Activated CD4-positive, alpha-beta T cell treated with anti-CD3 and anti-CD28 coated beads, Interleukin-2, amount 10 ng/mL, durations not matched to agents 7 days and 5 days (primary cell): ENCODE measurements at places on chromosomes 12 and 14. TPM values are rescaled to one million over a fixed set of nuclear protein-coding genes. Genes with fewer than 3 reads are reported as not detected.

DNA sequence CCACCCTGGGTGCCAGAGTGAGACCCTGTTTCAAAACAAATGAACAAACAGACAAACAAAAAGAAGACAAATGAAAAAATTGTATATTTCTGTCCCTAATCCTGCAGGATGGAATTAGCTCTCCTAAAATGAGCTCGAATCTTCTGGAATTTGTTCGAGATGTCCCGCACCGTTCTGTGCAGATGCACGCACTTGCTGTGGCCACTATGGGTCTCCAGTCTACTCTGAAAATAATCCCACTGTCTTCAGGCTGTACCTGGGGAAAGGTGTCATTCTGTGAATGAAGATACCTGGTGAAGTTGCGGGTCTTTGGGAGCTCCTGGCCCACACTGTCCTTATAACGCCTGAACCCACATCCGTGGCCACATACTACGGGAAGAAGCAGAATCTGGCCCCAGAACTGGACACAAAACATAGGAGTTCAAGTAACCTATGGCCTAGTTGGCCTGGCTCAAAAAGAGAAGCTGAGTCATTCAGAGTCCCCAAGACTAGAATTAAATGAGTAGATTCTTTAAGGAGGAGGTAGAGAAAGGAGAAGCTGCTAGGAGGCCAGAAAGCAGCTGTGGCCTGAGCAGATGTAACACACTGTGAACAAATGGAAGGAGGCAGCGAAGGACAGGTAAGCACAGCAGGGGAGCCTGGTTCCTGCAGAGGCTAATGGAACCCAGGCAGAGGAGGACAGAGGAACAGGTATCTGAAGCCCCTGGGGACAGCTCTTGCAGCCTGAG is 108.6 kb downstream of the FOXN3 start:
- H3K36me3 ChIP-seq: peaks cover 15% of the 10 kb centered on the region
- no peak for DNase-seq
- peaks cover 21% of the 10 kb centered on the region for H3K4me1 ChIP-seq
- H3K27ac ChIP-seq: no peak overlapping the region
- no peak overlapping the region for H3K4me3 ChIP-seq
- H3K27me3 ChIP-seq: no peaks in the 10 kb centered on the region

DNA sequence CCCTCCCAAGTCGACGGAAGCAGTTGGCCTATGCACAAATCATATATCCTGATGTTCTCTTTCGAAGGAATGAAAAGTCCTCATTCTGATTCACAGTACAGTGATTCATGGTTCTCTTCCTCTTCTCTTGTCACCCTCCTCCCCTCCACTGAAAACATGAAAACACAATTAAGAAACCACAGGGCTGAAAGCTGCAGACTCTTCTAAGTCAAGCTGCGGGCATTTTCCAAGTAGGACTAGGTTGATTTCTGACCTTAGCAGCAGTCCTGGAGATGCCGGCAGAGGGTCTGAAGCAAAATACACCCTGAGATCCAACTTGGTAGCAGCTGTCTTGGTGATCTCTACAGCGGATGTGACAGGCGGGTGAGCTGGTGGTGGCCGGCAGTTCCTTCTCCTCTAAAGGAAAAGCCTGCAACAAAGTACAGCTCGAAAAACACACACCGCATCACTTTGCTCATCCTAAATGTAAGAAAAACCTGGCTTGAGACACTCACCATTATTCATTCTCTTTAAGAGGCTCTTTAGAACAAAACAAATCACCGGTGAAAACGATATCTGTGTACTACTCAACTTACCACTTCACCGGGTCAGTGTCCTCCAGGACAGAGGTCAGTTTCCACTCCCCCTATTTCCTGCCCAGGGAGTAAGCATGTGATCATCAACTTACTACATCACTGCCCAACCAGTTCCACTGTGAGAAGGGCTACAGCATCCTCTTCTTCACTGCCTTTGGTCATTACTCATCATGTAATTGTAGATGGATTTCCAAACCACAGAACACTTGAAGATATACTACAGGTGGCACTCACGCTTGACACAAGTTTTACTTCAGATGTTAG is 6.0 kb downstream of the TMCC3 start:
- H3K4me1 ChIP-seq: peaks cover 39% of the 10 kb centered on the region
- H3K27ac ChIP-seq: peak overlapping the region; percentile 65
- DNase-seq: peak; percentile 12
- H3K4me3 ChIP-seq: peak overlapping the region; percentile 26

DNA sequence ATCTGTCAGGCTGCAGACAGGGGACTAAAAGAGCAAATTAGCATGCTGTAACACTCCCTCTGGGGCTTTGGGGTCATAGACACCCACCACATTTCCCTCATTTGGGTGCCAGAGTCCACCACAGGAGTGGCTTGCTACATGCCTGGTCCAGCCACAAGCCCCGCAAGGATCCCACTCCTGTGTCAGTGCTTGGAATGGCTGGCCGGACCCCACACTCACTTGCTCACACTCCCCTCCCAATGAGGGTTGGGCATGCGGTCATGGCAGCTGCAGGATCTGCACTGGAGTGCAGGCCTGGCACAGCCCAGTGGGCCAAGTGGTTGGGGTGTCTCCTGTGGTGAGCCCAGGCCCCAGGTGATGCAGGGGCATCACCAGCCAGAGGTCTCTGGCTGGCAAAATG is 59.9 kb downstream of the TSPAN19 start:
- no peaks in the 10 kb centered on the region for H3K4me1 ChIP-seq
- DNase-seq: no peak
- no peak overlapping the region for H3K4me3 ChIP-seq
- no peaks in the 10 kb centered on the region for H3K36me3 ChIP-seq

Gene LGR5
- total RNA-seq: not detected

- no peaks in the 10 kb centered on the region for H3K27me3 ChIP-seq
- H3K4me3 ChIP-seq: no peak overlapping the region
- no peaks in the 10 kb centered on the region for H3K4me1 ChIP-seq
Measured at GRCh38 chr14:29355331-29355730, 572.3 kb downstream of the PRKD1 start.

DNA sequence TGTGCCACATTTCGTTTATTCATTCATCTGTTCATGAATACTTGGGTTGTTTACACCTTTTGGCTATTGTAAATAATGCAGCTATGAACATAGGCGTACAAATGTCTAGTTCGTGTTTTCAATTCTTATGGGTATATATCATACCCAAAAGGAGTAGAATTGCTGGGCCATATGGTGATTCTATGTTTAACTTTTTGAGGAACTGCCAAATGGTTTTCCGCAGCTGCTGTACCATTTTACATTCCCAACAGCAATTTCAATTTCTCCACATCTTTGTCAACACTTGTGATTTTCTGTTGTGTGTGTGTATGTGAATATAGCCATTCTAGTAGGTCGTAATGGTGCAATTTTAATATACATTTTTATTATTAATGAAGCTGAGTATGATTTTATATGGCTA is 326.2 kb downstream of the ETNK1 start:
- H3K4me1 ChIP-seq: no peaks in the 10 kb centered on the region
- no peaks in the 10 kb centered on the region for H3K27me3 ChIP-seq
- H3K27ac ChIP-seq: no peak overlapping the region

GRCh38 chr14:76926521-76927251 is 100.5 kb downstream of the LRRC74A start:
- H3K36me3 ChIP-seq: no peaks in the 10 kb centered on the region
- DNase-seq: peak; percentile 88
- H3K4me3 ChIP-seq: peak overlapping the region; percentile 54

Gene CNPY2
- 96.2 TPM for total RNA-seq

DNA sequence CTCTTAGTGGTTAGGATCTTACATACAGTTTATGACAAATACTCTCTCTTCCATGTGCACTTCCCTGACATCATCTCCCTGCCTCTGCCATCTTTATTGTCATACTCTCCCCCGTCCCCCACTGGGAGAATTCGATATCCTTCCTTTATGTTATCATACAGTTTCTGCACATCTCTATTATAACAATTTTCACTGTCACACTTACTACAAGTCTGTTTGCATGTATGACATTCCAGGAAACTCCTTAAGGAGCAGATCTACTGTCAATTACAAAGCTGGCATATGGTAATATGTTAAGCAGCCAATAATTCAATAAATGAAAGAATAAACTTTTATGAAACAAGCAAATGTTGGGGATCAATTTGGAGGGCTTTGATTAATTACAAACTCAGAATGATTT is 91.1 kb downstream of the KCNH5 start:
- H3K4me3 ChIP-seq: no peak overlapping the region
- no peak overlapping the region for H3K27ac ChIP-seq
- H3K36me3 ChIP-seq: no peaks in the 10 kb centered on the region

- H3K27ac ChIP-seq: no peak overlapping the region
- DNase-seq: no peak
- peaks cover 32% of the 10 kb centered on the region for H3K4me1 ChIP-seq
- peaks cover 67% of the 10 kb centered on the region for H3K36me3 ChIP-seq
- H3K4me3 ChIP-seq: no peak overlapping the region
- H3K27me3 ChIP-seq: no peaks in the 10 kb centered on the region
Measured at GRCh38 chr12:124470139-124470538, 97.3 kb downstream of the NCOR2 start.

DNA sequence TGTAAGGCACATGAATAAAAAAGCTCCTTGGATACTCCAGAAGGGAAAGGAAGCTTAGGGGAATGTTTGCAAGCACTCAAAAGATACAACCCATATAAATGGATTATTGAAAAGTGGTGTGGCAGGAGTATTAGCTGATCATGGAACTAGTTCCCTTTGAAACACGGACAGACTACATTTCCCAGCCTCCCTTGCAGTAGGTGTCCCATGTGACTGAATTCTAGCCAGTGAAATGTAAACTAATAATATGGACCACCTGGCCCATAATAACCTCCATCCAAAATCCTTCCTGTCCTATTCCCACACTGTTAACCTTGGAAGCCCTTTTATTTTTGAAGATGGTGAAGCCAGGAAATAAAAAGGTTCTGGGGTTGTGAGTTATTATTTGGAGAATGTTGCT is 242.3 kb downstream of the SUDS3 start:
- no peak overlapping the region for H3K4me3 ChIP-seq
- H3K36me3 ChIP-seq: no peaks in the 10 kb centered on the region
- no peaks in the 10 kb centered on the region for H3K27me3 ChIP-seq
- no peaks in the 10 kb centered on the region for H3K4me1 ChIP-seq
- DNase-seq: no peak

Gene UBR7
- 45.8 TPM for total RNA-seq

- H3K27ac ChIP-seq: no peak overlapping the region
- no peak for DNase-seq
- peaks cover 39% of the 10 kb centered on the region for H3K36me3 ChIP-seq
- no peak overlapping the region for H3K4me3 ChIP-seq
Measured at GRCh38 chr12:11807458-11807857, 158.0 kb downstream of the ETV6 start.
